Left renal cortex interstitium (tissue), 4 donors: ENCODE measurements at places on chromosomes 12 and 14.

DNA sequence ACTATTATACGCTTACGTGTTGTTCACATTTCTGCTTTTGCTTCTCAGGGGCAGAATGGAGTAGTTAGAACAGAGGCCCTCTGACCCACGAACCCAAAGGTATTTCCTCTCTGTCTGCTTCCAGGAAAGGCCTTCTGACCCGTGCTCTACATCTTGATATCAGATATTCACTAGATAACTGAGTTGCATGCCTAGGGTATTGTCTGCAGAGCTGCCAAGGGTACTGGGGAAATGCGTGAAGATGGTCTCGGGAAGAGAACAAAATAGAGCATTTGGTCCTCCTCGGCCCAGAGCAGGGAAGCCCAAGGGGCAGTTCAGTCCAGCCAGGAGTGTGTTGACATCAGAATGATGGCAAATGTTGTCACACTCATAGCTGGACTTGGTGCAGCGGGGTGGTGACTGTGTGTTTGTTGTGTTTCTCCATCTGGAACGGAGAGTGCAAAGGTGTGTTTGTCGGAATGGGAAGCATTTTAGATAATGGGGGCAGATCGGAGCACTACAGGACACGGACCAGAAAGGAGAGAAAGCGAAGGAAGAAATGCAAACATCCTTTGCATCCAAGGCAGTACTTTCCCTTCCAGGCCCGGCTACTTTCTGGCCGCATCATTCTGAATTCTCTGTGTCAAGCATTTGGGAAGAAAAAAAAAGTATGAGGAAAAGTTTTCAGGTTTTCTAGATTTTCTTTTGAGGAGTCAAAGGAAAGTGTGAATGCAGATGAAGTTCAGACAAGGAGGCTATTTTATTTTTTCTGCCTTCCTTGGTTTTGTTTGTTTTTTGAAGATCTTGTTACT is 8.1 kb downstream of the GLT1D1 start:
- DNase-seq = no peak

- no peak for DNase-seq
Observed at GRCh38 chr14:33191855-33192254, 253.2 kb downstream of the NPAS3 start.

DNA sequence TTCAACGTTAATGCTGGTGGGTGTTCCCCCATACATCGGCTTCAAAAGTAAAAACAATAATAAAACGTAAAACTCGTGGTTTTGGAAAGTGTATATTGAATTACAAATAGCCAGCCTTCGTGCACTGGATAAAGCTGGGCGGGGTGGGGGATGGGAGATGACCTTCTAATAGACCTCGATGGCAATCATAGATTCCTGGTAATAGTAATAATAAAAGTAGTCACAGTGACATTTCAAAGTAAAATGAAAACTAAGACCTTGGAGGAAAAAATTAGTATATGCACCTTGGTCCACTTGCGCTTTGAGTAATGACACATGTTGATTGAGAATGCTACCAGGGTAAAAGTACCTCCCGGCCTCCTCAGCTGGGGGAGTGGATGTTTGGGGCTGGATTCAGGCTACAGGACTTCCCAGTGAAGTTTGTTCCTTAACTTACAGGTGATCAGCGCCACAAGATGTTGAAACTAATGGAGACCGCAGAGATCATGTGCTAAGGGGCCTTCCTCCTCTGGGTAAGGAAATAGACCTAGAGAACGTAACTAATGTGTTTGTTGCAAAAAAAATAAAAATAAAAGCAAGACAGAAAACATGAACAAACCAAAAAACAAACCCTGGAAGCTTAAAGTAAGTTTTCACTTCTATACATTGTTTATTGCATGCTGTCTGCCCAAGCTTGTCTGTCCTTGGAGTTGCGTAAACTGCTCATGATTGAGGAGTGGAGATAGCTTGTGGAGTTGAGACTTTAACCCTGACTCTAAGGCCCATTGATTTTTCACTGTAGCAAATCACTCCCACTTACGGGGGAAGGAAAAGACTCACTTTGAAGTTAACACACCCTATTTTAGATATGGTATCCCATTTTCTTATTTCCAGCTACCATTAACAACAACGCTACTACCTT is 907 bp upstream of the LRIG3 start:
- no peak for DNase-seq

DNA sequence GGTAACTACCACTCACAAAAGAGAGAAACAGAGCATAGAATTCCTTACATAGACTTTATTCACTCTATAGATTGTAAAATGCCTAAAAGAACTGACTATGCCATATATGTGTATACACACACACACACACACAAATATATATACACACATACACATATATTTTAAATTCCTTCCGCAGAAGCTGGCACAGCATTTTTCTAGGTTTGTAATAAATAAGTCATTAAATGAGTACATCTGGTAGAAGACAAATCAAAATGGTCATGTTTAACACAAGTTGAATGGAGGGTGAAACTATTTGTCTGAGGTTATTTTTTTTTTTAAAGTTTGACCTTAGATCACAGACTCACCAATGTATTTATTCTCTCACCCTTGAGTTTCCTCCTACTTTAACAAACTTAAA is 58.2 kb downstream of the CCER1 start:
- no peak for DNase-seq

DNA sequence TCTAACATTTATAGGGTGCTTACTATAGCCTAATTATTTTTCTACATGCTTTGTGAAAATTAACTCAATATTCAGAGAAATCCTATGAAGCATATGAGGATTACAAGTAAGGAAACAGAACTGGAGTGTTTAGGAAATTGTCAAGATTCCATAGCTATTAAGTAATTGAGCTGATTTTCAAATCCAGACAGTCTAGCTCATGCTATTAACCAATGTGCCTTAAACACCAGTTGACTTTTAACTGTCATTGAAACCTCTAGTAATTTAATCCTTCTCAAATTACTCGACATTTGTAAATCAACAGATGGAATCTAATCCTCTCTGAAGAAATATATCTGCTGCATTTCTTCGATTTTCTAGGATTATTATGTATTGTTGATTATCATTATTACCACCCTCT is 488.9 kb downstream of the MDGA2 start:
- DNase-seq = no peak

- no peak for DNase-seq
Observed at GRCh38 chr14:105894978-105895881, 368.8 kb downstream of the TMEM121 start.
